A549 treated with CORT108297 at 1 μM for 4 hours (cell line): ENCODE measurements at places on chromosomes 6 and 20. TPM values are rescaled to one million over a fixed set of nuclear protein-coding genes. Genes with fewer than 3 reads are reported as not detected.

Gene TEAD3
- total RNA-seq: 4.1 to 7.8 TPM (median 6.2 TPM) in 5 replicates

Gene TREM2
- total RNA-seq: not detected in 5 replicates

Gene MRS2
- 20.1 to 22.3 TPM (median 20.6 TPM) in 5 replicates for total RNA-seq

Gene SIGLEC1
- 0.01 to 0.03 TPM (median 0.02 TPM) in 4 of 5 replicates, not detected in the other for total RNA-seq

Gene PDE10A
- total RNA-seq: 31.1 to 36.1 TPM (median 34.3 TPM) in 5 replicates

Gene TTLL9
- 0.02 to 0.15 TPM (median 0.06 TPM) in 4 of 5 replicates, not detected in the other for total RNA-seq

Gene WFDC5
- total RNA-seq: not detected in 5 replicates

Gene CCN6
- total RNA-seq: not detected in 5 replicates

Gene CRIP3
- total RNA-seq: 0.44 to 1.1 TPM (median 0.52 TPM) in 5 replicates

Gene PI3
- total RNA-seq: 1.8 to 4.2 TPM (median 3.4 TPM) in 5 replicates

Gene ZBTB12
- 3.4 to 5.3 TPM (median 4.6 TPM) in 5 replicates for total RNA-seq

Gene CFAP61
- total RNA-seq: 0.33 to 0.73 TPM (median 0.47 TPM) in 5 replicates

Gene RBM24
- total RNA-seq: 8.3 to 11.2 TPM (median 9.7 TPM) in 5 replicates

Gene PPP1R3G
- total RNA-seq: 1.1 to 2.0 TPM (median 1.4 TPM) in 5 replicates

Gene UNC5CL
- 0.34 to 0.52 TPM (median 0.45 TPM) in 5 replicates for total RNA-seq

Gene PBOV1
- total RNA-seq: not detected in 5 replicates

Gene TSBP1
- total RNA-seq: not detected in 5 replicates

Gene ETV7
- total RNA-seq: 0.13 to 0.18 TPM (median 0.16 TPM) in 4 of 5 replicates, not detected in the other

Gene CASS4
- total RNA-seq: 0.03 to 0.07 TPM in 2 of 5 replicates, not detected in the others

Gene VARS2
- total RNA-seq: 10.8 to 14.3 TPM (median 13.2 TPM) in 5 replicates

Gene CST9
- not detected in 5 replicates for total RNA-seq

Gene ZNF512B
- total RNA-seq: 8.5 to 13.9 TPM (median 13.1 TPM) in 5 replicates

Gene ADGB
- not detected in 5 replicates for total RNA-seq

Gene ABHD16B
- not detected in 5 replicates for total RNA-seq

Gene EFCAB8
- not detected in 5 replicates for total RNA-seq

Gene FARS2
- total RNA-seq: 10.3 to 11.5 TPM (median 11.1 TPM) in 5 replicates

Gene C6orf62
- 47.0 to 67.5 TPM (median 53.3 TPM) in 5 replicates for total RNA-seq

Gene NRSN1
- total RNA-seq: not detected in 5 replicates

Gene DIDO1
- total RNA-seq: 20.3 to 25.8 TPM (median 23.8 TPM) in 5 replicates

Gene C6orf58
- 0.13 to 0.24 TPM (median 0.15 TPM) in 5 replicates for total RNA-seq

Gene CNR1
- 0.39 to 1.1 TPM (median 0.57 TPM) in 5 replicates for total RNA-seq

Gene CHD6
- total RNA-seq: 6.0 to 11.8 TPM (median 9.0 TPM) in 5 replicates

Gene PPIL4
- 11.6 to 23.4 TPM (median 14.2 TPM) in 5 replicates for total RNA-seq

Gene TAGAP
- total RNA-seq: not detected in 5 replicates
